ENCODE measurements at places on chromosomes 16 and 17.
A peak's percentile ranks its signal among the peaks of the same experiment; 100 is the strongest.

DNA sequence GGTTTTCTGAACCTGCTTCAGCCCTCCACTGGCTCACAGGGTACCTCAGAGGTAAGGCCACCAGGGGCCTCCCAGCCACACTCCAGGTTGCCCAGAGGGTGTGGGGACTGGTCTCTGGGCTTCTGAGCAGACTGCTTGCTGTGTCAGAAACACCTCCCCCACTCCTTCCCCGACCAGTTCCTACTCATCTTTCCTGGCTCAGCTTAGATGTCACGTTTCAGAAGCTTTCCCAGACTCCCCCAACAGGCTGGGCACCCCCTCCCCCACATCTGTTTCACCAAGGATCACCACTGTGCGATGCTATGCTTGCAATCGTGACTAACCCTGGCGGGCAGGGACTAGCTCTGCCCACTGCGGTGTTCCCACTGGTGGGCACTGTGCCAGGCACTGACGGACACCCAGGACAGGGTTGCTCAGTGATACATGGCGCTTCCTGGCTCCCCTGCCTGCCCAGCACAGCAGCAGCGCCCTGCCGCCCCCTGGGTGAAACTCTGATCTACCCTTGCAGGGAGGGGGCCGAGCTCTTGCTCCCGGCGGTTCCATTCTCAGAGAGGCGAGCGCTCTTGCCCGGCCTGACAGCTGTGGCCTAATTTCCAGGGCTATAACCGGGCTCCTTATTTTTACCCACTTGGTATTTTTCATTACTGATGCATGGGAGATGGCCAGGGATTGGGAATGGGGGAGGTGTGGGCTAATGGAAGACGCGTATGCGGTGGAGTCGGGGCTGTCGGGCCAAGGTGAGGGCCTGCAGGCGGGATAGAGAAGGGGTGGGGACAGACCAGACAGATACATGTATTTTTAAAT lies 29.4 kb upstream of the MTSS2 start:
- DNase-seq = peak; percentile 98

- no peak for DNase-seq
Measured at GRCh38 chr17:70775679-70776078, 606.3 kb downstream of the KCNJ2 start.

DNA sequence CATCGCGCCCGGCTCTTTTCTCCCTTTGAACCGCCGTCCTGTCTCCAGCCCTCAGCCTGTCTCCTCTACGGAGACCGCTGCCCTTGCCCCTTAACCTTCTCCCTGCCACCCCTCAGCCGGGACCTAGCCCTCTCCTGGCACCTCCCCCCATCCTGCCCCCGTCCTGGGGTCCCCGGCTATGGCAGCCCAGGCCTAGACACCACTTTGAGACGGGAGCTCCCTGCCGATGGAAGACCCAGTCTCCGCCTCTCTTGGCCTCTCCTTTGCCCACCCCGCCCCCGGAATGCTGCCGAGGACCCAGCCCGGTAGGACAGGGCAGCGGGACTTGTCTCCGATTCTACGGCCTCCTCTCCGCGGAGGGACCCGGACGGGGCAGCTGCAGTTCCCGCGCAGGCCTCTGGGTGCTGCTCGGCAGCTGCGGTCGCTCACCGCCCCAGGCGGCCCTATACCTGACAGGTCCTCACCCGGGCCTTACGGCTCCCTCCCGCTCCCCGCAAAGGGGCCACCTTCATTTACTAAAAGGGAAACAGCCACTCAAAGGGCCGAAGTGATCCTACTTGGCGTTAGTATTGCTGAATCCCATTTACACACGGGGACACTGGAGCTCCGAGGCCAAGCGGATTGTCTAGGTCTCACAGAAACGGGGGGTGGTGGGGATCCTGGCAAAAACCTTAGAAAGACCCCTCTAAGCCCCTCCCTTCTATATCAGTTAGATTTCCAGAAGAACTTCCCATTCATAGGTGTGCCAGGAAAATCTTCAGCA lies 32.6 kb upstream of the TAC4 start:
- peak; percentile 9 for DNase-seq

- DNase-seq = no peak
Measured at GRCh38 chr17:4596636-4597380, 12.5 kb downstream of the SMTNL2 start.

DNA sequence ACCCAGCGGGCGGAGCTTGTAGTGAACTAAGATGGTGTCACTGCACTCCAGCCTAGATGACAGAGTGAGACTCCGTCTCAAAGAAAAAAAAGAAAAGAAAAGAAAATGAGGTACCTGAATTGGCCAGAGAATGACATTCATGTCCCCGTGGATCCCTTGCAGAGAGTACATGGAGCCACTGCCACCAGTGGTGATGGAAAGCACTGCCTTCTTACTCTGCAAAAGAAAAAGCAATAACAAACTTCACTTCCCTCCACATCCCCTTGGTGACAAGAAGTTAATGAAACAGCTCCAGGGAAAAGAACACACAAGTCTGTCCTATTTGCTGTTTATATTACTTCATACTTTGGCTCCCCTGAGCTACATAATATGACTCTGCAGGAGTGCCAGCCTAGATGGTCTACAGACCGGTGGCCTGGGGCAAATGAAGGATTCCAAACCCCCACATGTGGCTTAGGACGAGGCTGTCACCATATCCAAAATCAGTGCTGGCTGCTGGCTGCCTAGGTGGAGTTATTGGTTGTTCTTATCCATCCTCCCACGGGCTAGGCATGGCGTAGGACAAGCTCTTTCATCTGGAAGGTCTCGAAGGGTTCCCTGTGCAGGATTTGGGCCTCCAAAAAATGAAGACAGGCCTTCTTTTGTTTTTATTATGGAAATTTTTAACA lies 13.3 kb downstream of the NQO1 start:
- no peak for DNase-seq

DNA sequence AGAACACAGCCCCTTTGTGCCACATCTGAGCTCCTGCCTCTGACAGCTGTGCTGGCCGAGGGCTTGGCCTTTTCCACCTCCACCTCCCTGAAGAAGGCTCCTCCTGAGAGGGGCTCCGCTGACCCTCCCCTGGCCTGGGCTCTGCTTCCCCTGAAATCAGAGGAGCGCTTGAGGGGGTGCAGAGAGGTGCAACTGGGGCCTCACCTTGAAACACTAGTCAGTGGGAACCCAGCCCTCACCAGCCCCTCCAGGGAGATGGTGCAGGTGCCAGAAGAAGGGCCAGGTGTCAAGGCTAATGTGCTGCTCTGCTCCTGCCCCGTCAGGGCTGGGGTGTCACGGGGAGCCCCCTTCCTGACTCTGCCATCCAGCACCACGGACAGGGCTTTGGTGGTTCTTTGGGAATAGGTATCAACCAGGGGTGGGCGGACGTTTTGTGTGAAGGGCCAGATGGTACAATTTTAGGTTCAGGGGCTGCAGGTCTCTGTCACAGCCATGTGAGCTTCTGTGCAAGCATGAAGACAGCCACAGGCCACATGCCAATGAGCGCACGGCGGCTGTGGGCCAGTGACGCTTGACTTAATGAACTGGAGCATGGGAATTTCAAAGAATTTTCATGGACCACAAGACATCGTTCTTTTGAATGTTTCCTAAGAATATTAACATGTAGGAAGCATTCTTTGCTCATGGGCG lies 2.1 kb upstream of the ZG16B start:
- DNase-seq = no peak

DNA sequence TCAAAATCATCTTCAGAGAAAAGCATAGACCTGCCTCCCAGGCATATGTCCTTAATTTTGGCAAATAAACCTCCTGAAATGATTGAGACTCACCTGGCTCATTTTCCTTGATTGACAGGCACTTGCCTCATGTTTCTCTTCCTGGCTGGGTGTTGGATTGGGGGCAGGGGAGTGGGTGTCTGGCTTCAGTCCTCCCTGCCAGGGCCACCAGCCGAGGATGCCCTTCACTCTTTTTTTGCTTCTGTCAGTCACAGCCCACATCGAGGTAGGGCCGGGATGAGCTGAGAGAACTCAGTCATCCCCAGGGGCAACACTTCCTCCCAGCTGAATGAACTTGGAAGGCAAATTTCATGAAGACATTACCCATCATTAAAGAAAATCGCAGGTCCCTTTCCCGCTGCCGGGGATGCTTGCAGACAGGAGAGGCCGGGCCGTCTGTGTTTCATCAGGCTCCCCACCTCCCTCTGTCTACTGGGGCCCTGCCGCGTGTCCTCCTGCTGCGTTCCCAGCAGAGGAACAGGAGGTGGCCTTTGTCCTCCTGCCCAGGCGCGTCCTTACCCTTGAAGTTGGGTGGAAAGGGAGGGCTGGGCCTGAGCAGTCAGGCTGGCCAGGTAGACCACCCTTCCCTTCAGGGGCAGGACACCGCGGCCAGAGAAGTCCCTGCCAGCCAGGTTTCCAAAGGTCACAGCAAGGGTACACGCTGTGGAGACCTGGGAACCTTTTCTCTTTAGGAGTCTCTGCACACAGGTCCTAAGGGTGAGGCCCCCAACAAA lies 11.2 kb upstream of the DNAH17 start:
- DNase-seq = no peak

- DNase-seq = no peak
Measured at GRCh38 chr17:55710410-55710809, 12.3 kb downstream of the TMEM100 start.

GRCh38 chr17:71987634-71988033 lies 133.2 kb upstream of the SOX9 start:
- no peak for DNase-seq

DNA sequence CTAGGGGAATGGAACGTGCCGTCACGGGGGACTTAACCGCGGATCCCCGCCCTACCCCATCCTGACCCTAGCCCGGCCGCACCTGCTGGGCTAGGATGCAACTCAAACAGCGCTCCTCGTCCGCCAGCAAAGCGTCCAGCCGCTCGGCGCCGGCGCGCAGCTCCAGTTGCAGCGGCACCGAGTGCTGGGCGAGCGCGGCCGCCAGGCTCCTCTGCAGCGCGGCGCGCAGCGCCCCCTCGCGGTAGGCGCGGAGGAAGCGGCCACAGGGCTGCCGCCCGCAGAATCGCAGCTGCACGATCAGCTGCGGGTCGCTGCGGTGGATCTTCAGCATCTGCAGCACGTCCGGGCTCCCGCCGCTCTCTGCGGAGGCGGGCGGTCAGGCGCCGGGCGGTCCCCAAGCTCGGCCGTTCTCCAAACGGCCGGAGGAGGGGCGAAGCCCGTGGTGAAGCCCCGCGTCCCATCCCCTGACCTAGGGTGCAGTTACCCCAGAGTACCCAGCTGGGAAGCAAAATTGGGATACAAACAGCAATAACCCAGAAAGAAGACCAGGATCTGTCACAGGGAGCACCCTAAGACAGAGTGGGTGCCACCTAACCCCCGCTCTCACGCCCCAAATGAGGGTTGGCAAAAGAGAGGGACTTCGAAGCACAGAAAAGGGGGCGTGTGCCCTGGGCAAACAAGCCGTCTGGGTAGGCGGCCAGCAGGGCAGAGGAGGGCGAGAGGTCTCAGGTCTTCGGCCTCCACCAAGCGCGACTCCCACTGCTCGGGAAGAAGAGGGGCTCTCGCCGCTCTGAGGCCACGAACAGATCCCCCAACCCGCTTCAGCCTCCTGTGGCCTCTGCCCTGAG lies 4.2 kb downstream of the TRADD start:
- DNase-seq = peak; percentile 40

DNA sequence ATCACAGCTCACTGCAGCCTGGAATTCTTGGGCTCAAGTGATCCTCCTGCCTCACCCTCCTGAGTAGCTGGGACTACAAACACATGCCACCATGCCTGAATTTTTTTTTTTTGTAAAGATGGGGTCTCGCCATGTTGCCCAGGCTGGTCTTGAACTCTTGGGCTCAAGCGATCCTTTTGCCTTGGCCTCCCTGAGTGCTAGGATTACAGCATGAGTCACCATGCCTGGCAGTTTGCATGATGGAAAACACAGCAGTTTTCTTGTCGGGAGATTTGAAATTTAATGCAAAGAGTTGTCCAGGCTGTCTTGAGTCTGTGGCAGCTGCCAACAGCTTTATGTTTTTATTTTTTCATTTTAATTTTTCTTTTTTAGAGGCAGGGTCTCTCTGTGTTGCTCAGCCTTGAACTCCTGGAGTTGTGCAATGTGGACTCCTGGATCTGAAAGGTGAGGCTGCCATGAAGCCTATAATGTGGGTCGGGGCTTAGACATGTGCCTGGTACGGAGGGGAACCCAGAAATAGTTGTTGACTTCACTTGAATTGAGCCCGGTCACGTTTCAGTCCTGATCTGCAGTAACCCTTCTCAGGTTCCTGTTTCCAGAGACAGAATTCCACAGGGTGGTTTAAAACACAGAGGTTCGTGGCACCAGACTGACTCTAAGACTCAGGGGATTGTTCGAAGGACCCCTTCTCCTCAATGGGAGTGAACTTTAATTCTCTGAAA lies 18.7 kb downstream of the CD300A start:
- DNase-seq = no peak

GRCh38 chr17:55873017-55873758 lies 122.3 kb downstream of the PCTP start:
- no peak for DNase-seq

- DNase-seq = no peak
Measured at GRCh38 chr17:67055811-67056745, 11.7 kb downstream of the CACNG1 start.

DNA sequence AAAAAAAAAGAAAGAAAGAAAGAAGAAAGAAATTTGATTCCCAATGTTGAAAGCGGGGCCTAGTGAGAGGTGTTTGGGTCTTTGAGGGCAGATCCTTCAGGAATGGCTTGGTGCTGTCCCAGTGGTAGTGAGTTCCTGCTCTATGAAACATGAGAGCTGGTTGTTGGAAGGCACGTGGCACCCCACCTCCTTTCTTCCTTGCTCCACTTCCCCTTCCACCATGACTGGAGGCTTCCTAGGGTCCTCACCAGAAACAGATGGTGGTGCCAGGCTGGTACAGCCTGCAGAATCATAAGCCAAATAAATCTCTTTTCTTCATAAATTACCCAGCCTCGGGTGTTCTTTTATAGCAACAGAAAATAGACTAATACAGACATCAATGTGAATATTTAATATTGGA lies 147.3 kb upstream of the KCNJ18 start:
- DNase-seq = no peak

- no peak for DNase-seq
Measured at GRCh38 chr16:11964761-11965551, at the start of gene TNFRSF17. TSS of gene TNFRSF17 (plus strand) at chr16:11965210. CDS start at chr16:11965325, 115 bp downstream.

DNA sequence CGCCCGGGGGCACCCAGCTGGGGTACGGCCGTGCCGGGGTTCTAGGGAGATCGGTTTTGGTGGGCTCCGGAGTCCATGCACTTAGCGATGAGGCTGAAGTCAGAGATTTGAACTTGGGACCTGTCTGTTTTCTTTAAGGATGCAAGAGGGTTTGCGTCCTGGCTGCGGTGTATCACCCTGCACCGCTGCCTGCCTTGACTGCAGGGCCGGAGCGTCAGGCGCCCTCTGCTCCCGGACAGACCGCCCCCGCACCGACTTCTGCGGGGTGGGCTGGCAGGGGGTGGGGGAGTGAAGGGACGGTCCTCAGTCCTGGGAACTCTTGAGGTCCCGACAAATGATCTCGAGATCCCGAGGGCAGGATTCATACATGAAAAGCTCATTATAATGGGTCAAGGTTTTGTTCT lies 701 bp downstream of the PDP2 start:
- DNase-seq = no peak

GRCh38 chr16:85637061-85637807 lies 24.1 kb downstream of the GSE1 start:
- no peak for DNase-seq

GRCh38 chr17:64320613-64321553 lies 57.8 kb upstream of the TEX2 start:
- DNase-seq = peak; percentile 46
